ENCODE measurements at places on chromosomes 4 and X.

DNA sequence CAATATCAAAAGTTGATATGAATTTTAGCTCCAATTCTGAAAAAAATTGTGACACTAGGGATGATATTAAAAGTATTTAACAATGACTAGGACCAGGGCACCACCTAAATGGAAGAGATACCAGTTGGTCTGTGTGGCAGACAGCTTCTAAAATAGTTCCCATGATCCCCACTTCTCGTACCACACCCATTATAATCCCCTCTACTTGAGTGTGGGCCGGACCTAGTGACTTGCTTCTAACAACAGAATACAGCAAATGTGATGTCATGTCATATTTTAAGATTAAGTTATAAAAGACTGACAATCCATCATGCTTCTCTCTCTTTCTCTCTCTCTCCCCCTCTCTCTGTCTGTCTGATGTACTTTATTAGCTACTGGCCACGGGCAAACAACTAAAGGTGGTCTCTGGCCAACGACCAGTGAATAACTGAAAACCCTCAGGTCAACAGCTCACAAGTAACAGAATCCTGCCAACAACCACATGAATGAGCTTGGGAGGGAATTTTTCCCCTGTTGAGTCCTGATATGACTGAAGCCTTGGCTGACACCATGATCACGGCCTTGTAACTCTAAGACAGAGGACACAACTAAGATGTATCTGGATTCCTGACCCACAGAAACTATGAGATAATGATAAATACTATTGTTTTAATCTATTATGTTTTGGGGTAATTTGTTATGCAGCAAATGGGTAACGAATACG, 34.4 kb downstream of the FAM13A start:
- no peak for DNase-seq

DNA sequence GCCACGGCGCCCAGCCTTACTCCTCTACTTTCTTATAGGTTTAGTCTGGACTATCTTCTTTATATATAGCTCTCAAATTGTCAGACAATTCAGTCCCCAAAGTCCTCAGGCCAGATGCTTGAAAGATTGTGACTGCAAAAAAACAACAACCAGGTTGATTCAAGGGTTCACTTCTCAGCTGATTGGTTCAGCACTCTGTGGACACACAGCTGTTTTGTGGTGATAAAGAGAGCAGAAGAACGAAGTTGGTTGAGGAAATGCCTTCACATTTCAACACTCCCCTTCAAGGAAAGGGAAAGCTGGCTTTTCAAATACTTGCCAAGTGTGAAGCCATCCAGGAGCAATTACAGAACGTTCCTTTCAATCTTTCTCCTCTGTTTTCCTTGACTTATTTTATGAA, 166.8 kb downstream of the SHROOM3 start:
- DNase-seq: no peak

GRCh38 chrX:12961196-12961718, 13.7 kb upstream of the TMSB4X start:
- no peak for DNase-seq

- no peak for DNase-seq
These were observed 1042.1 kb upstream of the LCORL start for GRCh38 chr4:19063662-19064061.

DNA sequence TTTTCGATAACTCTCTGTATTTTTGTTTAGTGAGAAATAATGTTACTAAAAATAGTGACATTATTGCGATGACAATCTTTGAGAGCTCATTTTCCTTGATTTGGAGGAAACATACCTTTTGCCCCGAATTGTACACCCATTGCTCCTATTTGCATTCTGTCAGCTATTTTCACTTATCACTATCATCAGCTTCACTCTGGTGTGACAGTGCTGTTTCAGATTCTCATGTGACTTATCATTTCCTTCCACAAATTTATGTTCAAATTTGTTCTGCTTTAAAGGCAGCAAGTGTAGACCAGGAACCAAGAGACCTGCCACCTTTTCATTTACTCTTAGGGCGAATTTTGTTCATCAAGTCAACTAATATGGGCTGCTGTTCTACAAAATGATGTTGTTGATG, 179.4 kb downstream of the RBM46 start:
- DNase-seq: no peak

GRCh38 chrX:15567886-15568616, 32.7 kb downstream of the ACE2 start:
- DNase-seq: no peak

DNA sequence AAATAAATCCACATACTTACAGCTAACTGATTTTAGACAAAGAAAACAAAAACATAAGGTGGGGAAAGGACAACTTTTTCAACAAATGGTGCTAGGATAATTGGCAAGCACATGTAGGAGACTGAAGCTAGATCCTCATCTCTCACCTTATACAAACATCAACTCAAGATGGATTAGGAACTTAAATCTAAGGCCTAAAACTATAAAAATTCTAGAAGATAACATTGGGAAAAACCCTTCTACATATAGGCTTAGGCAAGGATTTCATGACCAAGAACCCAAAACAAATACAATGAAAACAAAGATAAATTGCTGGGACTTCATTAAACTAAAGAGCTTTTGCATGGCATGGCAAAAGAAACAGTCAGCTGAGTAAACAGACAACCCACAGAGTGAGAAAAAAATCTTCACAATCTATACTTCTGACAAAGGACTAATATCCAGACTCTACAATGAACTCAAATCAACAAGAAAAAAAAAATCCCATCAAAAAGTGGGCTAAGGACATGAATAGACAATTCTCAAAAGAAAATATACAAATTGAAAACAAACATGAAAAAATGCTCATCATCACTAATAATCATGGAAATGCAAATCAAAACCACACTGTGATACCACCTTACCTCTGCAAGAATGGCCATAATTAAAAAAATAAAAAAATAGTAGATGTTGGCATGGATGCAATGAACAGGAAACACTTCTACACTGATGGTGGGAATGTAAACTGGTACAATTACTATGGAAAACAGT, 14.1 kb upstream of the AFP start:
- DNase-seq: no peak

DNA sequence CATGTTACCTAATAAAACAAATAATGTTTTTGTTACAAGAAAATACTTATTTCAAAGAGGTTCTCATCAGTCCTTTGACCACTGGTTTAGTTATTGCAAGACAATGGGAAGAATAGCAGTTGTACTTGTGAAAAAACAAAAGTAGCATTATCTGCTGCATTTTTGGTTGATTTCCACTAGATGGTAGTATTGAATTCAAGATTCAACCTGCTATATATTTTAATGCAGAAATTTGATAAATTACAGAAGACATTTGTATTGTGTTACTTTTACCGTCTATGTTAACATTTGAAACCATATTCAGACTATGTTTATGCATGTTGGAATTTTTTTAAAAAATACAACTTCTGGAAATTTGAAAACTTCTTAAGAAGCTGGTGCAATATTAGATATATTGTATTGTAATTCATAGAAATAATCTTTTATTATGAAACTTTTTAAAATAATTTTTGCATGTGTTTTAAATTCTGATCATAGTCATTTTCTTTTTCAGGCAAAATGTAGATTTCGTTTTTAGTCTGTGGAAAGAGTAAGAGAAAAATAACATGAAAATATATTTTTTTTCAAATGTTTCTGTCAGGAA, 56.4 kb downstream of the SPCS3 start:
- DNase-seq: peak; percentile 12

GRCh38 chr4:181745933-181746625, 497.1 kb upstream of the TENM3 start:
- no peak for DNase-seq

- no peak for DNase-seq
These were observed 63.0 kb downstream of the ANK2 start for GRCh38 chr4:113112338-113112978.

DNA sequence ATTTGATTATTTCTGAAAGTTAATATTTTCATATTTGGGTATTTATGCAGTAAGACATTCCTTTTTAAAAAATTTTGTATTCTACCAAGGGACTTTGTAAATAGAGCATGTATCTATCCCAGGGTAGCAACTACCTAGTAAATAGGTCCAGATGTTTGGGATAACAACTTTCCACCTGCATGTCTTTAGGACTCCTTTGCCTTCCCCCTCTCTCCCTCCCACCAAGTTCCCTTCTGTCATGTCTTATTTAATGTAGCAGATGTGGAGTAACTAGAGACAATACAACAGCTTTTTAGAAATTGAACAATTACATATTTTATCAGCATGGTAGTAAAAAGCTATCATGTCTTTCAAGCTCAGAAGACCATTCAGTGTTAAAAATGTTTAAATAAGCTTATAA, 821.0 kb downstream of the C4orf33 start:
- DNase-seq: no peak

DNA sequence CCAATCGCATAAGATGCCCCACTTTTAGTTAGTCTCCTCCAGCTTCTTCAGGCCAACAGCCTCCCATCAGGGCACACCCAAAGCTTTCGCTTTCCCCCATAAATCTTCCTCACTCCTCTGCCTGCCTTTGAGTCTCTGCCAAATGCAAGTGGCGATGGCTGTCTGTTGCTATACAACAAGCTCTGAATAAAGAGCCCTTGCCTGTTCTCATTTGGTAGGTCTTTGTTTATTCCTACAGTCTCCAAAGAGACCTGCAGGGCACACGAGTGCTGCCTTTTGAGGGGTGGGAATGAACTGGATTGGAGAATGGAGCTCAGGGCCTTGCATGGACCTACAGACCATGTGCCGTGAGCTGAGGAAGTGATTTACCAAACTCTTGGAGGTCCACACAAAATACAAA, 52.2 kb upstream of the SOD3 start:
- DNase-seq: no peak

GRCh38 chr4:117491516-117491915, 406.1 kb upstream of the TRAM1L1 start:
- DNase-seq: no peak

DNA sequence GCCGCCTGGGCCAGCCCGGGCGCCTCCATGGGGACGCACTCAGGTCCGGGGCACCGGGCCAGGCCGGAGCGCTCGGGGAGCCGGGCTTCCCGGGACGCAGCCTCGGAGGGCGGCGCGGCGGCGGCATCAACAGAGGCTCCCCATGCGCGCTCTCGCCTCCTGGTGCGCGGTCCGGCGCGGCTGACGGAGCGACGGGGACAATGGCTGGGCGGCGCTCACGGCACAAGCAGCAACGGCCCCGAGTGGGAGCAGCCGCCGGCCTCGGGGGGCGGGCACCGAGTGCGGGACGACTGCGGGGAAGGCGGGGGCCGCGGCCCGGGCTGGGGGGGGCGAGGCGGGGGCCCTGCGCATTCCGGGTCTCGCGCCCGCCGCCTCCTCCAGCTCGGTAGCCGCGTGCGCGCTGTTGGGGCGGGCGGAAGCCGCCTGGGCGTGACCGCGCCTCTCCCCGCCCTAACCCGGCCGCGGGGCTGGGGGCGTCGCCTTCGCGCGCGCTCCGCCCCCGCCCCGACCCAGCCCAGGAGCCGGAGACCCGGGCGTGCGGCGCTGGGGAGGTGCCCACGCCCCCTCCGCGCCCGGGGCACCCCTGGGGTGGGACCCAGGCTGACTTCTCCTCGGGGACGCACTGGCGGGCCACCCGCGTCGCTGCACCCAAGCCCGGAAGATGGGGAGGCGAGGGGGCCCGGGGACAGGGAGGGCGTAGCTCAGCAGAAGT, at the start of gene PRKX:
Gene PRKX (minus strand): TSS at position 425 of the 712 bp plus-strand sequence. CDS start 396 bp downstream, at position 29.
- DNase-seq: peak; percentile 22

- no peak for DNase-seq
These were observed 8.4 kb upstream of the CD99 start for GRCh38 chrX:2682565-2683177.

DNA sequence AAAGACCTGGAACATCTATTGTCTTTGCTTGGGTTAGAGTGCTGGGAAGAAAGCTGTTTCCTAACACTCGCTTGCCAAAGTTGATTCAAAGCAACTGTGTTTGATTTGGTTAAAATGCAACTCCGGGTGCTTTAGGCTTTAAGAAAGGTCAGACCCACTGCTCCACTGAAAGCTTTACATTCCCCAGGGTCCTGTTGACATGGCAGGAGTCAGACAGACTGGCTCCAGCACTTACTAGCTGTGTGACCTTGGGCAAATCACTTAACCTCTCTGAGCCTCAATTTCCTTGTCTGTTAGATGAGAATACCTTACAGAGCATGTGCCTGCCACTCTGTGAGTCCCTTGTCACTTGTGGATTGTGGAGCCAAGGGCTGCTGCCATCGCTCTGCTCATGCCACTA, 39.0 kb downstream of the DGKK start:
- DNase-seq: no peak

- DNase-seq: no peak
These were observed 304.8 kb downstream of the QDPR start for GRCh38 chr4:17206829-17207801.

GRCh38 chr4:113394730-113395530, 345.5 kb downstream of the ANK2 start:
- peak; percentile 73 for DNase-seq

DNA sequence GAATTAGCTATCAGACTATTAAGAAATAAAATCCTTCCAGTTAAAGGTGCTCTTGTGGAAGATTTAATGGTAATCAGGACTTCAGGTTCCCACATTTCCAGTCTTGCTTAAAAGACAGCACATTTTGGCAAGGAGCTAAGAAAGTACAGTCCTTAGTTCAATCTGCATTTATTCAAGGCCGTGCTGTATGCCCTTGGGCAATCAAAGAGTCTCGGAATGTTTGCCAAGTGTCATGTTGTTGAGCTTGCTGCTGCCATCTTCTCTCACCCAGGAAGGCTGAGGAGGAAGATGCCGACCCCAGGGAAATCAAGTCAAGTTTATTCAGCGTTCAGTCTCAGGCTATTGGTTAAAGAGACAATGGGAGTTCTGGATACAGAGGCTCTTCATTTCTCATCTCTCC, 388.1 kb upstream of the IGFBP7 start:
- DNase-seq: no peak

DNA sequence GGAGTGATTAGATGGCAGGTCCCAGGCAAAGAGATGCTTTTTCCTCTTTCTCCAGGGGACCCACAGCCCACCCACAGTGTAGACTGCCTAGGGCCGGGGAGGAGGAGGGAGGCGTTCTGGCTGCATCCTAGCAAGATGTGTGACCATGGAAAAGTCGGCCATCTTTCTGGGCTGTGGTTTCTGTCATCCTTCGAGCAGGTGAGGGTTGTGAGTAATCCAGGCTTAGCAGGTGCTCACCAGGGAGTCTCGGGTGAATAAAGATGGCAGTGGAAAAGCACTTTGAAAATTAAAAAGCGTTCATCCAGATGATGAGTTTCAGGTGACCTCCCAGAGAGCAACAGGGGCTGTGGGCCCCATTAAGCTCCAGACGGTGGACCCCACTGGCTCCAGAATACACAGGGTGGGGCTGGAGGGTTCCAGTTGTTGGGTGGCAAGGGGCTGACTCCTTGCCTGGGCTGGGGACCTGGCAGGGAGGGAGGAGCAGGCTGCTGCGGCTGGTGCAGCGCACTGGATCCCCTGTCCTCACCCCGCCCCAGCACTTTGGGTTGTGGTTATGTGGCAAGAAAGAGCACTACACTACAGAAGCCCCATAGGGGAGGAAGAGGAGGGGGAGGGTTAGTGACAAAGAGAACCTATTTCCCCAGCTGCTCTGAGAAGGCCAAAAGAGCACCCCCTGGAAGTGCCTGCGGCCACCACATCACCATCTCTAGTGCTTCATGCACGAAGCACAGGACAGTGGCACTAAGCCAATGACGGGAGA, 23.7 kb downstream of the ELF4 start:
- no peak for DNase-seq
